ENCODE measurements at places on chromosomes 7 and 10.

DNA sequence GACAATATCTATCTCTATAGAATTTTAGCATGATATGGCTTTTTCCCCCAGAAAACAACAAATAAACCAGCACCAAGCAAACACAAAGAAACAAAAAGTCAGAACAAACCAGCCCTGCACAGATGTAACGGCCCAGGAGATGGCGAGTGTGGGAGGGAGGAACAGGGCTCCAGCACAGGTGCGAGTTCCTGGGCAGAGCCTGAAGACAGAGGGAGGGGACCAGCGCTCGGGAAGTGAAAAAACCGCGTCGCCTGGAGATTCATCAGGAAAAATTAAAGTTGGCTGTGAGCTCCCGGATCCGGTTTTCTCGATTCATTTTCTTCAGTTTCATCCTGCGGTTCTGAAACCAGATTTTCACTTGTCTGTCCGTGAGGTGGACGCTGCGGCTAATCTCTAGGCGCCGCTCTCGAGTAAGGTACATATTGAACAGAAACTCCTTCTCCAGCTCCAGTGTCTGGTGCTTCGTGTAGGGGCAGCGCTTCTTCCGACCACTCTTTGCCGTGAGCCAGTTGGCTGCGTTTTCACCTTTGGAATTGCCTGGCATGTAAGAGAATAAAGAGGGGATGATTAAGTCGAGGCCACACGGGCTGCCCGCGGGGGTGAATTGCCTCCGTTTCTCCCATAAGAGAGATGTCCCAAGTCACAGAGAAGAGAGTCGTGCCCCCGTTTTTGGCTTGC is 2.3 kb downstream of the HOXA10 start:
- DNase-seq: no peak

DNA sequence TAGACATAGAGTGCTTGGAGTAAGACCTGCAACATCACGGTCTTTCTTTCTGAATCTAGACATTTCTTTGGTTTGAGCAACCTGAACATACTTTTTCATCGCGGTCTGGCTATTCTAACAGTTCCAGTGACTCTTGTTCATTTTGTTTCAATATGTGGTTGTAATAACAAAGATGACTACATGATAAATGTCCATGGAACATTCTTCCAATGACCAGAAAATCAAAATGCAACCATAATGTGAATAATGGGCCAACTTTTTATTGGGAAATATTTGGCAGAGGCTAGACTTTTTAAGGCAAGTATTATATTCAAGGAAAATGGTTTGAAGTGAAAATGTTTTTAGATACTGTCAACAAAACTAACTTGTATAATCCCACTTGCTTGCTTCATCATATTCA is 282.5 kb downstream of the INHBA start:
- no peak for DNase-seq

DNA sequence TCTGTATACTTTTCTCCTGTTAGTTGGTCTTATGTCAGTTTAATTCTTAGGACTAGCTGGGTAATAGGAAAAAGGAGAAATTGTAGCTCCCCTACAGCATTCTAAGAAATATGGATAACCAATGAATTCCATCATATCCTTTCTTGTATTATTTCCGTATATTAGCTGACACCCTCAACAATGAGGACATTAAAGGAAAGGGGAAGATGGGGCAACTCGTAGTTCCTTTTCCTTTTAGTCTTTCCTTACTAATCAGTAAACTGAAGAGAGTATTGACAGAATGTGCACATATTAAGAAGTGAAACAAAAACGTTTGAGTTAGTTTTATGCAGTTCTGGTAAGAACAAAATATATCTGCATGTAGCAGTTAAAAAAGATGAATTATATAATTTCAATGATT is 35.1 kb upstream of the C10orf67 start:
- DNase-seq: no peak

DNA sequence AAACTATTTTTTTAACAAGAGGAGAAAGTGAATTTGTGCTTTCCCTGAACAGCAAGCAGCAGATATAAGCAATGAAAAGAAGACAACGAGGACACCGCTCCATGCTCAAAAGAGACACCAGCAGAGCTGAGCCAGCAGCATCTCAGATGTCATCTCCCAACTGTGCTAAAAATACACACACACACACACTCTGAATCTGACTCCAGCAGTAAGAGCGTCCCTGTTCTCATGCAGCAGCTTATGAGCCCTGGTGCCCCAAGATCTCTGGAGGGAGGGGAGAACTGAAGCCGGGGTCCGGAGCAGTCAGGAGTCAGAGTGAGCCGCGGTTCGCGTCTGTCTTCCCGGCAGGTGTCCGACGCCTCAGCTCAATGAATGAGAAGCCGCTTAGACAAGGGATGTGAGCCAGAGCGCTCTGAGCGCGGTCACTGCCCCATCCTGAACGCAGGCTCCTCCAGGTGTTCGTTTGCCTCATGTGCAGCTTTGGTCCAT is 49.2 kb downstream of the SVIL start:
- no peak for DNase-seq

DNA sequence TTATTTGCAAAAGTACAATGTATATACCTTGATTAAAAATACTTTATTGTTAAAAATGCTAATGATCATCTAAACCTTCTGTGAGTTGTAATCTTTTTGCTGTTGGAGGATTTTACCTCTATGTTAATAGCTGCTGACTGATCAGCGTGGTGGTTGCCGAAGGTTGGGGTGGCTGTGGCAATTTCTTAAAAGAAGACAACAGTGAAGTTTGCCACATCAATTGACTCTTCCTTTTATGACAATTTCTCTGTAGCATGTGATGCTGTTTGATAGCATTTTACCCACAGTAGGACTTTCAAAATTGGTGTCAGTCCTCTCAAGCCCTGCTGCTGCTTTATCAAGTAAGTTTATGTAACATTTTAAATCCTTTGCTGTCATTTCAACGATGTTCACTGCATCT is 16.9 kb upstream of the ENTPD1 start:
- no peak for DNase-seq

DNA sequence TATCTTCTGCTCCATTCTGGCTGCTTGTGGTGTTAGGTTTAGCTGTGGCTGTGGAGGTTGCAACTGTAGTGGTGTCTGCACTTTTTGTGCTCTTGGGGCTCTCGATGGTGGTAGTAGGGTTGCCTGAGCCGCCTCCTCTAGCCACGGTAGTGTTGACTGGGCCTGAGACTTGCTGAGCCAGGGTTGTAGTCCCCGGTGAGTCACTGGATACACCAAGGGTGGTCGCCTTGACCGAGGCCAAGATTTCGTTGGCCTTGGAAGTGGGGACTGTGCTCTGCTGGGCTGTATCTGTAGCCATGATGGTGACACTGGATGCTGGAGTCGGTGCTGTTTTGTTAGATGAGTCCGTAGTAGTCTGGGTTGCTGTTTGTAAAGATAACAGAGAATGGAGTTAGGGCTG is 45.4 kb downstream of the PODXL start:
- DNase-seq: no peak

DNA sequence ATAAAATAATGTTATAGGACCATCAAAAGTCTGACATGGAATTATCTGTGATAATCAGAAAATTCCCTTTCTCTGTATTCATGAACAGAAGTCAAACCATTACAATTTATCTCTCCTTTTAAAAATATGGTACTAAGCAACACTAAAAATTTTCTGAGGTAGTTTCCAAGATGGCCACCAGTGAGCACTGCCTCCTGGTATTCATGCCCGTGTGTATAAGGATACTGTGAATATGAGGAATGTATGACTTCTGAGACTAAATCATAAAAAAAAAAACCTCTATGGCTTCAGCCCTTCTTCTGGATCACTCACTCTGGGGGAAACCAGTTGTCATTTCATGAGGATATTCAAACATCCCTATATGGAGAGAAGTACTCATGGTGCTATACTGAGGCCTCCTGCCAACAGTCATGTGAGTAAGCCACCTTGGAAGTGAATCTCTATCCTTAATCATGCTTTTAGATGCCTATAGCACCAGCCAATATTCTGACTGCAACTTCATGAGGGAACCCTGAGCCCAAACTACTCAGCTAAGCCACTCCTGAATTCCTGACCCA is 41.1 kb downstream of the SIRT1 start:
- no peak for DNase-seq

Measured in iPS-NIHi11 (cell line).